Stimulated activated CD8-positive, alpha-beta memory T cell treated with anti-CD3 and anti-CD28 coated beads, Interleukin-15, amount 100 ng/mL, for 4 hours (primary cell): ENCODE measurements at places on chromosomes 5 and 9.

DNA sequence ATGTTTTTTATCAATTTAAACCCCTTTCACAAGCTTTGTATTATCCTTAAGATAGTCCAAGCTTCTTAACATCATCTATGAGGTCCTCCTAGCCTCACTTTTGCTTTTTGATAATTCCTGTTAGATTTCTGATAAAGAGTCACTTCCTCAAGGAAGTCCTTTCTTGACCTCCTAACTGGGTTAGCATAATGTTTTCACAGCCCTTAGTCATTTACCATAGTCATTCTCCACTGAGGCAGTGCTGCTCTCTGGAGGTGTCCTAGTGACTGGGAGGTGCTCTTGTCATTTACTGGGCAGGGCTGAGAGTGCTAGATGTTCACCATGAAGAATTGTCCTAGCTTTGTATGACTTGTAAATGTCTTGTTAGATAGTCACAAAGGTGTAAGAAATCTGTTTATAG lies 26.4 kb downstream of the TNPO1 start:
- no peak for DNase-seq

GRCh38 chr9:27204578-27204977 lies 92.4 kb downstream of the EQTN start:
- DNase-seq, result no peak

DNA sequence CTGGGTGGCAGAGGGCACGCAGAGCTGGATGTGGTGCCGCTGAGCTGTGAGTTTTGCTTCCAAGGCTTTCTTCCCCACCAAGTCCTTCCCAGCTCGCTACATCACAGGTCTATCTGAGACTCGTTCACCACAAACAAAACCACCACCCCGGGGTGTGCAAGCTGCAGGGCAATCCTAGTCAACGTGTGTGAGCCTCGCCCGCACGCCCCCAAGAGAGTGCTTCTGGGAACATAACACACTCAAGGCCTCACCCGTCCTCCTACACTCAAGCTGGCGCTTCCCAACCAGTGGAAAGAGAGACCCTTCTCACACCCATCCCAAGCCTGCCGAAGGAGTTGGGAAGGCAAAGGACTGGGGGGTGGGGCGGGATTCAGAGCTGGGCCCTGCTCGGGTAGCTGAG lies 10.6 kb downstream of the SNAPC4 start:
- DNase-seq, result no peak

DNA sequence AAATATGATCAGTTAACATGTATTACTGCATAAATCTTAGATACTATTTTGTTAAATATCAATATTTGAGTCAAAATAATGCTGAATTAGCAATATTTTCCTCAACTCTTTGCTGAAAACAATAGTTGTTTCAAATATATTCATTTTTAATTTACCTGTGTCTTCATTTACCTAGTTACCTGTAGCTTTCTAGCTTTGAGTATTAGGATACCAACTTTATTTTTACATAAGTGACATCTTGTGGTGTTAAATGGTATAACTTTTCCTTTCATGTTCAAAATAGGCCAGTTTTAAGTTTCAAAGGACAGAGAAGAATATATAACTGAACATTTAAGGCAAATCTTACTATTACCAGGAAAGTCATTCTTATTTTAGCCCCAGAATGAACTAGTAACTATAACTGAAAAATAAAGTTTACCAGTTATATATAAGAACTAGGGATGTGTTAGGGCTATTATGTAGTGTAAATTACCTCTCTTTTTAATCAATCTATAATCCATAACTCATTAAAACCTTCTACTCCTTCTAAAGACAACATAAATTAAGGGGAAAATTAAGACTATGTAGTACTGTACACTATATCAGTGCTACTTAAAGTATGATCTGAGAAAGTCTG lies 25.3 kb downstream of the AP3B1 start:
- DNase-seq, result no peak

GRCh38 chr5:109838157-109838556 lies 148.4 kb downstream of the MAN2A1 start:
- no peak for DNase-seq
